CD4-positive, alpha-beta T cell treated with Interleukin-15 for 1 hour (primary cell): ENCODE measurements at places on chromosomes 16 and 17.

DNA sequence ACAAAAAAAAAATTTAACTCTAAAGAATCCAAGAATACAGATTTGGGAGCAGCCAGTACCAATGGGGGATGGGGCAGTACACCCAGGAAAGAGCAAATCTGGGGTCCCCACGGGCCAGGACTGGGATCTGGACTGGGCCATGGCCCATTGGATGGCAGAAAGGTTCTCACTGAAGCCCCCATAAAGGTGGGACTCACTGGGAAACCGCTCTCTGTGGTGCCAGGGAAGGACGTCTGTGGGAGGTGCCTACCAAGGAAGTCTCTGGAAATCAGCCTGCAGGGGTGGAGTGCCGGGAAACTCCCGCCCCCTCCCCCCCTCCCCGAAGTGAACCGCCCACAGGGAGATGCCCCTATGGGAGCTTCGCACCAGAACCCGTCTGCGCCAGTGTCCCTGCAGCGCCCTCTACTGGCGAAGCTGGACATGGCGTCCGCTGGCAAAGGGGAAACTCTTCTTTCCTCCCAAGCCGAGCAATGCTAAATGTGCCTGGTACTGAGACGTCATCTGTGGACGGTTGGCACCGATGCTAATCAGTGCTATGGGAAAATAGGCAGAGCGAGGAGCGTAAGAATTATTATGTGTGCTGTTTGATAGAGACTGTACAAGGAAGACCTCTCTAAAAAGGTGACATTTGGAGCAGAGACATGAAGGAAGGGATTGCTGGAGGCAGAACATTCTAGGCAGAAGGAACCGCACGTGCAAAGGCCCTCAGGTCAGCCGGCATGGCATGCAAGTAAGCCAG, 671.1 kb downstream of the WWOX start:
- peak; percentile 75 for DNase-seq

DNA sequence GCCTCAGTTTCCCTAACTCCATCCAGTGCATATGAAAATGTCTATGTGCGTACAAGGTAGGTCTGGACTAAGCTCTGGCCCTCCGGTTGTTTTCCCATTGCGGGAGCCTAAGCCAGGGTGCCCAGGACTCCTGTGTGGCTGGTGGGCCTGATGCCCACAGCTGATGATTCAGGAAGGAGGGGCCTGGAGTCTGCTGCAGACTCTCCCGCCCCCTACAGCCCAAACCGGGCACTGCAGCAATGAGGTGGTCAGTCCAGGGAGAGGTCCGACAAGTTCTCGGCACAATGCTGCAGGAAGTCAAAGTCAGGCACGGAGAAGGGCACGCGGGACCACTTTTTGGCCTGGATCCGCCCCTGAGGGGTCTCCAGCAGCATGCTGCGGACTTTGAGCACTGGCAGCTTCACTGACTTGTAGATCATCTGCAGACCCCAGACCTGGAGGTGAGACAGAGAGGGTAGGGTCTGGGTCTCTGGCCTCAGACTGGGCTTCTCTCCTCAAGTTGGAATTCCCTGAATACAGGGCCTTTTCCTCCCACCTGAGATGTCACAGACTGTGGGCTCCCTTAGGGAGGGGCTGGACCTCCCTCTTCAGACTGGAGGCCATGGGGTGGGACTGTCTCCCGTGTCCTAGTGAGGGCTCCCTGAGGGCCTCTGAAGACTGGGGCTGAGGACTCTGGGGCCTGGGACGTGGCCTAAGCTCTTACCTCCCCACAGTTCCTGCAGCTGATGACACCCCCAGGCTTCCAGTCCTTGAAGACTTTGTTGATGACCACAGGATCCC, 3.4 kb upstream of the ZNF385C start:
- DNase-seq = peak; percentile 56

- DNase-seq = no peak
Observed at GRCh38 chr17:27241346-27241946, 52.5 kb upstream of the WSB1 start.

DNA sequence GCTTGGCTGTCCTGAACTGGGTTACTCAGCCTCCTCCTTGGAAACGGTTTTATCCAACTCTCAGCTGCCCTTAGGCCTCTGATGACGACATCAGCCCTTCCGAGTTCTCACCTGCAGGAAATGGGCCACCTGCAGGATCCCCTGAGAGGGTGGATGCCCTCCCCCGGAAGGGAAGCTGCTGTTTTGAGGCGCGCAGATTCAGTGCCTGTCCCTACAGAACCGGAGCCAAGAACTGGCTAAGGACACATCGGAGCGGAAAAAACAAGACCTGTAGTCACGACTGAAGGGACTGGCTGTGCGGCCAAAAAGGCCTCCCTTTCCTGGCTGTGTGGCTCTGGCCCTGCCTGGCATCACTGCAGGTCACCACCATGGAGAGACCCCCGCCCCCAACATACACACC, 11.7 kb upstream of the C16orf95 start:
- no peak for DNase-seq

DNA sequence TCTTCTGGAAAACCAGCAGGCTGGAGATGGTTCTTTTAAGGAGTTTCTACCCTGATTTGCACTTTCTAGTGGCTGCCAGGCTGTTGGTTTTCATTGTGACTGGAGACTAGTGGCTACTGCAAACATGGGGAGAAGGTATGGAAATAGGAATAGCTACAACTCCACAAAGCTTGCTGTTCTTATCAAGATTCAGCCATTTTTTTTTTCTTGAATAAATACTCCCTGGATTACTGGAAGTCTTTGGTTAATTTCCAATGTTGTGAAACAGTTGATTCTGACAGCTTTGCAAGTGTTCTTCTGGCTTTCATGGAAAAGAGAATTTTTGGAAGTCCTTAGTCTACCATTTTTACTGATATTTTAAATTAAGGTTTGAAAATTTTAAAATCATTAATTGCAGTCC, 277.7 kb downstream of the HS3ST3A1 start:
- no peak for DNase-seq

GRCh38 chr16:71610447-71610846, 15.5 kb upstream of the MARVELD3 start:
- DNase-seq = no peak

DNA sequence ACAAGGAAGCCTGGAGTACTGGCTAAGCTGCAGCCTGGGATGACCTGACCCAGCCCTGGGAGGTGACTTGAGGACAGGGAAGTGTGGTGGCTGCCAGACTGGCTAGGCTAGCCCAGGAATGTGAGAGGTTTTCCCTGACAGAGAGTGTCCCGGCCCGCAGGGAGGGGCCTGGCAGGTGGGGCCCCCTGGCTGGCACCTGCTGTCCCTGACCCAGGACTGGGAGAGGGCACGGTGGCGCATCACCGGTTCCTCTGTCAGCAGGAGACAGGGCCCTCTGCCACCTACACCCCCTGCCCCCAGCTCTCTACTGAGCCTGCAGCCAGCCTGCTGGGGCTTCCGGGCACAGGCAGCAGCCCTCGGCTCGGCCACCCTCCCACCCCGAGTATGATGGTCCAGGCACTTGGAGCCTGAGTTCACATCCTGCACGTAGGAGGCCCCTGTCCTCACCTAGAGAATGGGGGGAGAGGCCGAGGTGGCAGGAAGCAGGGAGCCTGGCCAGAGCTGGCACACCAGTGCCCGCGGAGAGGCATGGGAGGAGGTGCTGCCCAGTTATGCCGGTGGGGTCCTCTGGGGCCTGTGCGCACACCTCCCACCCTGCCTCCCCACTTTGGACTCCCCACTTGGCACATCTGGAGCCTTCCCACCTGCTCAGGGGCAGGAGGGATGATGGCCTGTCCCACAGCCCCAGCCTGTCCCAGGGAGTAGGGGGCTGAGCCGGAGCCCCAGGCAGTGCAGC, 528 bp downstream of the PRSS27 start:
- no peak for DNase-seq
